ENCODE measurements at places on chromosomes 5 and 9.

GRCh38 chr5:108125771-108126511 lies 256.0 kb downstream of the FBXL17 start:
- no peak for DNase-seq

DNA sequence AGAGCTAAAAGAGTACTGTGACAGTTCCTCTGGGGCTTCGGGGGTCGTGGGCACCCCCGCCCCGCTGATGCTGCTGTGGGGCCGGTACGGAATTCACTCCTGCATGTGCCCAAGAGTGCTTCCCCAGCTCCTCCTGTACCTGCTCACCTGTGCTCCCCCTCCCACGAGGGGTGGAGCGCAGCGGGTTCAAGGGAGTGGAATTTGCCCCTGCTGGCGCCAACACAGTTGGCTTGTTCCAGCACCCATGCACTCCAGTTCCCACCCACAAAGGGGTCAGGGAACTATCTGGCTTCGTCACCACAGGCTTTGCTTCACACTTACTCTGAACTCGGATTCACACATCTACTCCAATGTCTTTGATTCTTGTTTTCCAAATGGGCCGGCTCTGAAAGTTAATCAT lies 1086.9 kb upstream of the CDH6 start:
- no peak for DNase-seq

- no peak for DNase-seq
Observed at GRCh38 chr5:124021776-124022175, 509.8 kb downstream of the CSNK1G3 start.

GRCh38 chr9:35205340-35205739 lies 43.5 kb downstream of the UNC13B start:
- no peak for DNase-seq

- DNase-seq: no peak
Observed at GRCh38 chr5:78787783-78788182, 139.2 kb upstream of the LHFPL2 start.

- DNase-seq: no peak
Observed at GRCh38 chr5:72063219-72063819, 44.0 kb upstream of the MAP1B start.

GRCh38 chr5:169013208-169013728 lies 287.7 kb downstream of the SLIT3 start:
- no peak for DNase-seq

GRCh38 chr5:133824661-133825254 lies 143.7 kb downstream of the C5orf15 start:
- peak; percentile 13 for DNase-seq

DNA sequence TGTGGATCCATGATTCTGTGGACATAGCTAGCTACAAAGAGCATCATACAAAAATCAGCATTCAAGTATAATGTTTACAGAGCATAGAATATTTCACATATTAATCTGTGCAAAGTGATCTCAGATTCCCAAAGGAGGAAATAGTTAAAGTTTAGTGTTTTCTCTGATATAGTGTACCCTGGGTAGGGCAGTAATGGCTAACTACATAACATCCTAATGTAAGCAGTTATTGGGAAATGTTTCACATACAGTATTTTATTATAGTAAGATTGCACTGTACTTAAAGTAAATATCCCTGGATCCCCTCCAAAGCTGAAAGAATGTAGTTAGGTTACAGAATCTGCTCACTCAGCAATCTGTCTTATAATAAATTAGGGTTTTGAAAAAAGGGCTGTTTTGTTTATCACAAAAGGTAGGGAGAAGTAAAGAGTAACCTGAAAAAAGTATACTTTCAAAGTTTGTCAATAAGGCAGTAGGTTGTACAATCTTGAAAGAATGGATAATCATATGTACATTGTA lies 52.5 kb upstream of the SMARCA2 start:
- no peak for DNase-seq

DNA sequence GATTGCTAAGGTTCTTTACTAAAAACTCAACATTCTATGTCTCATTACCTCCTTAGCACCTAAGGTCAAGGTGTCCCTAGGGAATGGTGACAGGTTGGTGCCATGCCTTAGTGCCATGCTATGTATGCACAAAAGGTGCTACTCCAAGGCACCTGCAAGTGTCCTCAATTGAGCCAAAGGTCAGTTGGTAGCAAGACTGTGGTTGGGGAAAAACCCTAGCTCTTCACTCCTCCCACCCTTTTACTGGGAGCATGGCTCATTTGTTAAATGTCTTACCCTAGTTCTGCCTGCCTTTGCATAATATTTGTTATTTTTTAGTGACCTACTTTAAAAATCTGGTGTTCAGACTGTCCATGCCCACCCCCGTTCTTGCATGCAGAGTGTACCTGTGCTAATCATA lies 17.0 kb downstream of the ACO1 start:
- DNase-seq: no peak

DNA sequence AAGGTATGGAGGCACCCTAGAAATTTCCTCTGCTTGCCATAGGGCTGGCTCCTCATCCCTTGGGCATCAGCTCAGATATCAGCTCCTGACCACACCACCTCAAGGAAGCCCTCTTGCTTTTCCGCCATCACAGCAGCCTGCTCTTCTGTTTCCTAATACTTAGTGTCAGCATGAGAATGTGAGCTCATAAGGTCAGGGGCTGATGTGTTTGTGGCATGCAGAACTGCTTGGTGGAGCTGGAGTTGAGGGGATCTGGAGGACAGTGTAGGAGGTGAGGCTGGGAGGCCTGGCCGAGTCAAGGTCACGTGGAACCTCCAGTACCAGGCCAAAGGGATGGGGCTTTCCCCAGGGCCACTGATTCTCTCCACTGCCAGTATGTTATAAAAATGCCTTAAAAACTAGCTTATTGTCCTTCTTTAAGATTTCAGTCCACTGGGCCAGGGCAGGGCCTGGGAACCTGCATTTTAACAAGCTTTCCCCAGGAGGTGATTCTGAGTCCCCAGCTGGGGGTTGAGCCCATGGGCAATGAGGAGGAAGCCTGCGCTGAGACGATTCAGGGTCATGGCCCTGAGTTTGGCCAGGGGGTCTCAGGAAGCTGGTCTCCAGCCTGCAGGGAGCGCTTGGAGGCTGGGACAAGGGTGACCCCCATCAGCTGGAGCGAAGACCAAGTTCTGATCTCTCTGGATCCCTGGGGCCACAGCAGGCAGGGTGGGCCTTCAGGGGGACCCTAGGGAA lies 28.6 kb downstream of the DAB2IP start:
- no peak for DNase-seq

DNA sequence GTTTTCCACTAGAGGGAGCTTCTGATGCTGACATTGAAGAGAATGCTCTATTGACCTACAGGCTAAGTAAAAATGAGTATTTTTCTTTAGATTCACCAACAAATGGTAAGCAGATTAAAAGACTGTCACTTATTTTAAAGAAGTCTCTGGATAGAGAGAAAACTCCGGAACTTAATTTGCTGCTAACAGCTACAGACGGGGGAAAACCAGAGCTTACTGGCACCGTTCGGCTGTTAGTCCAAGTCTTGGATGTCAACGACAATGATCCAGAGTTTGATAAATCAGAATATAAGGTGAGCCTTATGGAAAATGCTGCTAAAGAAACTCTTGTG lies 764 bp downstream of the PCDHA11 start:
- no peak for DNase-seq

DNA sequence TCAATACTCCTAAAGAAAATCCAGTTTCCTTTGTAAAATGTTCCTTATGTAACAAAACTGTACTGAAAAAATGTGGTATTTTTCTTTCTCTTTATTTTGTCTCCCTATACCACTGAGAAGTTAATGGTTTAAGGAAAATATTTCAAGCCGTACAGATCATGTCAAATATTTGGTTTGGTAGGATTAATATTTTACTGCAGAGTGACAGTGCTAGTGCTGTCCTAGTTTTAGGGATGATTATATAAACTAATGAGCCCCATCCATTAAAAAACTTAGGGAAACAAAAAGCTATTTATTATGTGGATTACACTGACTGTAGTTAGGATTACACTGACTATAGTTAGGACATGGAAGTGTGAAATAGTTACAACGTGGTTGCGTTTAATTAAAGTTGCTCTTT lies 209.1 kb downstream of the CD180 start:
- DNase-seq: no peak

DNA sequence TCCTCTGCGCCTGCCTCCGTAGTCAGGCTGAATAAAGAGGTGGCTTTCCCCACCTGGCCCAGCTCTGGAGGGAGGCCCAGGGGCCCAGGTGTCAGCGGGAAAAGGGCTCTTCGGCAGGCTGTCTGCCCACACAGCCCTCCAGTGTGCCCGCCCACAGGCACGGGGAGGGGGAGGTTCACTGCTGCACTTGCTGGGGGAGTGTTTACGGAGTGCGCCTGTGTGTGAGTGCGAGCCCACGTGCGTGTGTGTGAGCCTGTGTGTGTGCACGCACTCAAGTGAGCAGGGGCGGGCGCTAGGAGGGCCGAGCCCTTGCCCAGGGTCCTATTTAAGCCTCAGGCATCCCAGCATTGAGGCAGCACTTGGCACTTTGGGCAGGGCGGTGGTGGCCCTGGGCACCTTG lies 10.9 kb downstream of the DNLZ start:
- DNase-seq: no peak

DNA sequence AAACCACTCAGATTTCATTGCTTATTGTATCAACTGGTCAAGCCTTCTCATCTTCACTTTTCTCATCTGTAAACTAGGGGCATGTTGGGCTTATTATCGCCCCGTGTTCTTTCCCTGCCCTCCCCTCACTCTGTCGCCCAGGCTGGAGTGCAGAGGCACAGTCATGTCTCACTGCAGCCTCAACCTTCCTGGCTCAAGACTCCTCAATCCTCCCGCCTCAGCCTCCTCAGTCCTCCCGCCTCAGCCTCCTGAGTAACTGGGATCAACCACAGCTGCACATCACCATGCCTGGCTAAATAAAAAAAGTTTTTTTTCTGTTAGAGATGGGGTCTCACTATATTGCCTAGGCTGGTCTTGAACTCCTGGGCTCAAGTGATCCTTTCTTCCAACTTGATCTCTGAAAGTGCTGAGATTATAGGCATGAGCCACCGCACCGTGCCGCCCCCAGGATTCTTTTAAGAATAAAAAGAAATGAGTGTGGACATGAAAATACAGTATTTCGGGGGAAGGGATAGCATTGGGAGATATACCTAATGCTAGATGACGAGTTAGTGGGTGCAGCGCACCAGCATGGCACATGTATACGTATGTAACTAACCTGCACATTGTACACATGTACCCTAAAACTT lies 2.0 kb downstream of the MAML1 start:
- DNase-seq: no peak

DNA sequence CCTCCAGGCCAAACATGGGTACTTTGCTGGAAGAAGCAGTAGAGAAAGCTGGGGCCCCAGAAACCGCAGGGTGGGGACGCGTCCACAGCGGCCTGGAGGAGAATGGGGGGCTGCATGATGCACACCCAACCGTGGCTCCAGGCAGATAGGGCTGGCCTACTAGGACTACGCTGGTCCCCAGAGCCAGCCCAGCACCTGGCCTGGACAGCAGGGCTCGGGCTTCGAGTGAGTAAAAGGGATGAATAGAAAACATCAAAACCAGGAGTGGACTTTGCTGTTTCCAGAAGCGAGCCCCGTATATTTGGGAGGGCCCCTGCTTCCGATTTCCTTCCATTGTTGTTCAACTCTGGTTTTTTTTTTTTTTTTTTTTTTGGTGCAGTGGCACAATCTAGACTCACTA lies 30.7 kb downstream of the DBH start:
- no peak for DNase-seq

DNA sequence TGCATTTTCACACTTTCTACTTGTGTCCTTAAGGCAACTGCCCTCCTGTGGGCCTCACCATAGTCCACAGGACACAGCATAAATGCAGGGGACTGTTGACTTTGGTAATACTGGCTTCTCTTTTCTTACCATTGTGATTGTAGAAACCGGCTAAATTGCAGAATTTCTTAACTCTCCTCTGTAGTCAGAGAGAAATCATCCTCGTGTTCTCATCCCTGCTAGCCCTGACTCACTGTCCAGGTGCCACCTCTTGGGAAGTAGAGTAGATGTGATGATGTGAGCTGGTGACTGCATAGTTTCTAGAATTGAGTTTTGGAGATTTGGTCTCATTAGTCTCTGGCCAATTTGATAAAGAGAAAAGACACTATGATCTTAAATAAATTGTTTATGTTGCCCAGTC lies 5.5 kb downstream of the PHF24 start:
- no peak for DNase-seq

DNA sequence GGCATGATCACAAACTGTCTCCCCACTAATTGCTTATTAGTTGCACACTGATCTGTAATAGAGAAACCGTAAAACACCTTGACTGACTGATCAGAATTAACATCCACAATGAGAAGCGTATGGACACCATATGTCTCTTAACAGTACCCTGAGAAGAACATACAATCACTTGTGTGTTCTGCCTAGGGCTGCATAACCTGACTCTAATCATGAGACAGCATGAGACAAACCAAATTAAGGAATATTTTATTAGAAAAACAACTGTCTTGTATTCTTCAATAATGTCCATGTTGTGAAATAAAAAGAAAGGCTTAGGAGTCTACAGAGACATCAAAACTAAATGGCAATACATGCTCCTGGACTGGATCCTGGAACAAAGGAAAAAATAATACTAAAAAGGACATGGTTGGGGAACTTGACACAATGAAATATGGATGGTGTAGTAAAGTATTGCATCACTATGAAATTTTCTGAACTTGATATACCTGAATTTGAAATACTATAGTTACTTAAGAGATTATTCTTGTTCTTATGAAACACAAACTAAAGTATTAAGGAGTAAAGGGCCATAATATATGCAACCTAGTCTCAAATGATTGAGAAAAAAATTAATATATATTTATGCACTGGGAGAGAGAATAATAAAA lies 162.1 kb downstream of the CWC27 start:
- no peak for DNase-seq

DNA sequence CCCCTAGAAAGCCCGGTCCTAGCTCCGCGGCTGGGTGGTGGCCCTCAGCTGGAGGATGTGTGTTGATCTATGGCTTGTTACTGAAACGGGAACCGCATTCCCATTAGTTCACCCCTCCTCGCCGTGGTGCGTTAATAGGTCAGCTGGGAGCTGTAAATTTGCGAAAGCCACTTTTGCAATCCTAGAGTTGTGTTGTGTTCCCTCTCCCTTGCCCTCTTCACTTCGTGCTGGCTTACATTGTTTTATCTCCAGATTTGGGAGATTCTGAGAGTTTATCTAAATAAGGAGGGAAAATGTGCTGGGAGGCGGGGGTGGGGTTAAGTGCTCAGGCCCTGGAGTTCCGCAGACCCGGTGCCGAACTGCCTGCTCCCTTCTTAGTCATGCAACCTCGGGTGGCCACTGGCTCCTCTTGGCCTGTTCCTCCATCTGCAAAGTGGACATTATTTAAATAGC lies 62.8 kb downstream of the HMCN2 start:
- DNase-seq: no peak

GRCh38 chr5:8865686-8866374 lies 680.0 kb downstream of the SEMA5A start:
- no peak for DNase-seq

- no peak for DNase-seq
Observed at GRCh38 chr9:4324513-4324912, 24.6 kb upstream of the GLIS3 start.

- no peak for DNase-seq
Observed at GRCh38 chr5:120778491-120779484, 314.7 kb downstream of the PRR16 start.

DNA sequence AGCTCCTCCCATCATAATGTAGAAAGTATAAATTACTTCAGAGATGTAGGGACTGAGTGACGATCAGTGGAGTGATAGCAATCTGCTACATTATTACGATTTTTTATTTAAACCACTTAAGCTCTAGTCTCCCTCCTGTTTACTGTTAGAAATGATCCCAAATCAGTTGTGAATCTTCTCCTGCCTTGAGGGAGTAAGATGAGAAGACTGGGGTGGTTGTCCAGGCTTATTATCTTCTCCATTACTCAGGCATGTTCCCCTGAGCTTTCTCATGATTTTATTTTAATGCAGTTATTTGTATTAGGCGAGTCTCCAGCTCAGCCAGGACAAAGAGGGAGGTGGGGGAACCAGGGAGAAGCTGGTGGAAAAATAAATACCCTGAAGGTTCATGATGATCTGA lies 48.2 kb upstream of the CTNNA1 start:
- no peak for DNase-seq
